Activated naive CD4-positive, alpha-beta T cell (primary cell): ENCODE measurements at places on chromosomes 6 and 20.

GRCh38 chr20:47981222-47981621 lies 195.9 kb upstream of the SULF2 start:
- no peak for DNase-seq

DNA sequence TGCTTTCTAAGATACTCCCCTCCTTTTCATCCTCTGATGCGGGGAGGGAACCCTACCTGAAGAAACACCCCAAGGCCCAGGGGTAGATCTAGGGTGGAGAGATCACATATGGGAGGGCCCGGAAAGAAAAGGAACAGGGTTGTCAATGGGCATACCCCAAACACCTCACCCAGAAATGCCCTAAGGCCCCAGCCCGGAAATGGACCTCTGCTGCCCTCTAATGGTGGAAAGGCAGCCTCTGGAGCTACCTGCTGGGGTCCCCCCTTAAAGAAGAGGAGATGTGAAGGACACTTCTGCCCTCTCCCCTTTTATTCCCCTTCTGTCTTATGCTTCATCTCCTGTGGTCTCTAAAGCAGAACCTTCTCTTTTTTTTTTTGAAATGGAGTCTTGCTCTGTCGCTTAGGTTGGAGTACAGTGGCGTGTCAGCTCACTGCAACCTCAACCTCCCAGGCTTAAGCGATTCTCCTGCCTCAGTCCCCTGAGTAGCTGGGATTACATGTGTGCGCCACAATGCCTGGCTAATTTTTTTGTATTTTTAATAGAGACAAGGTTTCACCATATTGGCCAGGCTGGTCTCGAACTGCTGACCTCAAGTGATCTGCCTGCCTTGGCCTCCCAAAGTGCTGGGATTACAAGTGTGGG lies 458 bp upstream of the ARMC12 start:
- DNase-seq, result peak; percentile 76

DNA sequence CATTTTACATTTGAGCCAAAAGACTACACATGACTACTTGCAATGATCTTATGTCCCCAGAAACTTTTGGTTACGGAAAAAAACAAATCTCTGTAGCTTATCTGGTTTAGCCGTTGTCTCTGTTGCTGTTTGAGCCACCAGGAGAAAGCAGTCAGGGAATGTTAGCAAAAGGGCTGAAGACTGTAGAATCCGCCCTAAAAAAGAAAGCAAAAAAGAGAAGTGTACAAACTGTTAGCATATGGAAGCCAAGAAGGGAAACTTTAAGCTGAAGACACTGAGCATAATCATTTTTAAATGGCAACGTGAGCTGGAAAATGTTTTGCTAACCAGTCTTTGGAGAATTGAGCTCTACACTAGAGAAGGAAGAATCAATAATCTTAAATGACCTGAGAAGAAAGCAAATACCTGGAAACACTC lies 69.9 kb upstream of the MYLIP start:
- no peak for DNase-seq

- DNase-seq, result no peak
These were observed 180.0 kb upstream of the UST start for GRCh38 chr6:148566664-148567350.

DNA sequence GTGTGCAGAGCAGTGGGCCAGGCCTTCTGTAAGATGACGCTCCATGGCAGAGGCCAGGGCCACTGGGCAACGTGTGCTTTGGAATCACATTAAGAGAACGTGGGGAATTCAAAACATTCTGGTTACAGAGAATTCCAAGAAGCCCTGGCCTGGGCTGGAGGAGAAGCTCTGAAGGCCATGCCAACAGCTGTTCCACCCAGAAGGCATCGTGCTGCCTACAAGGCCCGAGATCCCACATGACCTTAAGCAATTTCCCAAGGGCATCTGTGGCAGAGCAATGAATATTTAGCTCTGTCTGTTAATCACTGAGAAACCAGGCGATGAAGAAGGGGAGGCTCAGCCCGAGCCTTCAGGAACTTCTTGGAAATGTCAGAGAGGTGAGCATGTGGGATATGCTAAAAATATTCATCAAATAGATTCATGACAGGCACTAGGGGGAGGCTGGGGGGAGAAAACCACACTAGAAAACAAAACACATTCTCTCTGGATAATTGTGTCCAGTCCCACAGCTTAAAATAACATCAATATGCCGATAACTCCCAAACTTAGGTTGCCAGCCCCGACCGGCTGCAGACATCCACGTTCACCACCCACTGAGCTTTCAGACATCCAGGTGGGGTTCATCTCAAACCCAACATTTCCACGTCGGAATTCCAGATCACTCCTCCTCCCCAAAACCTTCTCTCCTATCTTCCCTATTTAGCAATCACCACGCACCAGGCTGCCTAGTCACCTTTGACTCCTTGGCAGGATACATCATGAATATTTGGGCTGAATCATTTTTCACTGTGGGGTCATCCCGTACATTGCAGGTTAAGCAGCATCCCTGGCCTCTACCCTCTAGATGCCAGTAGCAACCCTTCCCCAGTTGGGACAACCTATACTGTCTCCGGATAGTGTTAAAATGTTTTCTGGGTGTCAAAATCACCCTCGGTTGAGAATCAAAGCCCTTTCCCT lies 6.6 kb downstream of the SULF2 start:
- no peak for DNase-seq

GRCh38 chr6:25835442-25836283 lies 3.8 kb upstream of the SLC17A1 start:
- no peak for DNase-seq

GRCh38 chr20:43843096-43843964 lies 71.3 kb upstream of the TOX2 start:
- DNase-seq, result no peak

DNA sequence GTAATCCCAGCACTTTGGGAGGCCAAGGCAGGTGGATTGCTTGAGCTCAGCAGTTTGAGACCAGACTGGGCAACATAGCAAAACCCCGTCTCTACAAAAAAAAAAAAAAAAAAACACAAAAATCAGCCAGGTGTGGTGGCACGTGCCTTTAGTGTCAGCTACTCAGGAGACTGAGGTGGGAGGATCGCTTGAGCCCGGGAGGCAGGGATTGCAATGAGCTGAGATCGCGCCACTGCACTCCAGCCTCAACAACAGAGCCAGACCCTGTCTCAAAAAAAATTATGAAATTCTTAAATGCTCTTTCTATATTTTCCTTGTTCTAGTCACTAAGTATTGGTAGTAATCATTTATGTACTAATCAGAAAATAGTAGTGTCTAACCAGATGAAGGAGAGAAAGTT lies 30.6 kb downstream of the SYTL3 start:
- no peak for DNase-seq

DNA sequence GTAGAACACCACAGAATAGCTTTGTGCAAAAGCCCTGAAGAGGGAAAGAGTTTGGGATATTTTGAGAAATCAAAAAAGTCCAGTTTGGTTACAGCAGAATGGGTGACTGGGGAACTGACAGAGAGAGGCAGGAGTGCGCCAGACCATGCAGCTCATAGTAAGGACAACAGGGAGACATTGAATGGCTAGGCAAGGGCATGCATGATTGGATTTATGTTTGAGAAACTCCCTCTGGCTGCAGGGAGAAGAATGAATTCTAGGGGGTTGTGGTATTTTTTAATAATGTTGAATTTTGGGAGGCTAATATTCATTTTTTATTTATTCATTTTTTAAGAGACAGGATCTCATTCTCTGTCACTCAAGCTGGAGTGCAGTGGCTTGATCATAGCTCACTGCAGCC lies 49.9 kb downstream of the TGM2 start:
- no peak for DNase-seq

DNA sequence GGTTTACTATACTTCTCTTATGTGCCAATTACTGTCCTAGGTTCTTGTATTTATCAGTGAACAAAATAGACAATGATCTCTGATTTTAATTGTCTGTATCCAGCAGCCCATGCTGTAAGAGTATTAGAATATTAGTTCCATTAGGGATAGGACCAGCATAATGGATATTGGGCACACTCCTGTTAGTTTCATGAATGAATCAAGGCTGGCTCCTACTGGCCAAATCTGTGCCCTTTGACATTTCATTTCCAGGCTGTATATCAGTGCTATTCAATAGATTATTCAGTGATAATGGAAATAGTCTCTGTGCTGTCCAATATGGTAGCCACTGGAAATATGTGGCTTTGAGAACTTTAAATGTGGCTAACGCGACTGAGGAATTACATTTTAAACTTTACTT lies 1007.9 kb upstream of the FLRT3 start:
- no peak for DNase-seq

DNA sequence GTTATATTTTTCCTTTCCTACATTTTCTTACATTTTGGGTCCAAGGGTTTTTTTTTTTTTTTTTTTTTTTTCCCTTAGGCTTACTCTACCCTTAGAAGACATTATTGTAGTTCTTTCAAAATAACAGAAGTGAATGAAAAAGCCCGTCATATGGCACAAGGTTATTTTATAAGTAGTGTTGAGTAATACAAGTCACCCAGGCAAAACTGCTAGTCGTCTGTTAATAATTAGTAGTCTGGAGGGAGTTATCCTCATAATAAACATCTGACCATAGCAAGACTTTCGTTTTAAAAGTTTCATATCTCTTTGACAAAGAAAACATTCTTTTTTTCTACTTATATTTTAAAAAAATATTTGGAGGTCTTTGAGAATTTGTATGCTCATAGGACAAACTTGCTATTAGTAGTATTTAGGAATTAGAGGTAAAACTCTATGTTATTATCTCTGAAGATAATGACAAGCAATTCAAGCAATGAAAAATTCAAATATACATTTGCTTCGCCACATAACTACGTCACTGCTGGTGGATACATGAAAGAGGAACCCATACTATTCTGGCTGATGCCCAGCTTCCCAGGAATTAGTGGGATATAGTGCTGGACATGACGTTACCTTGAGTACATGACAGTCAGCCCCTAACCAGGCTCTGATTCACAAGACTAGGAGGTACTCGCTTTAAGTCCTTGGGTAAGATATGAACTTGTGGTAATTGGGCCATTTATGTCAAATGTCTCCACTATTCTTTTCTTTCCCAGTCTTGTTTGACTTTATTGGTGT lies 532.8 kb downstream of the GRIK2 start:
- no peak for DNase-seq

DNA sequence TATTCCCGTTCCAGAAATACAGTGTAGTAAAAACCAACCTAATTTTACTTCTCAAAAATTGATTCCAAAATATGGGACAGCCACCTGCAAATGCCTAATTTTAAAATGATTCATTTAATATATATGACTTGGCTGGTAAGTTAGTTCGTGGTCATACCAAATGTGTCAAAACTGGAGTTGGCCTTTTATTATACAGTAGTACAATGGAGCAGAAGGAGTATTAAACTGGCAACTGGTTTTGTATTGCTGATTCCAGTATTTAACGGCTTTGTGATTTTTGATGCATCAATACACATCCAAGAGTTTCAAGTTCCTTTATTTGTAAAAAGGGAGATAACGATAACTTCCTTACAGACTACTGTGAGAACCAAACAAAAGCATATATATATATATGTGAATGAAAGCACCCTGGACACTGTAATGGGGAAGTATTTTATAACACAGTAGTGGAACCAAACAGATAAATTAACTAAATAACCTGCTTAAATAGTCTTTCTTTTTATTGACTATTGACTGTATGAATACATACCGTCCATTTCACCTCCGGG lies 24.8 kb downstream of the SAMHD1 start:
- no peak for DNase-seq

- DNase-seq, result no peak
These were observed 393.6 kb downstream of the ESR1 start for GRCh38 chr6:152201120-152201519.

DNA sequence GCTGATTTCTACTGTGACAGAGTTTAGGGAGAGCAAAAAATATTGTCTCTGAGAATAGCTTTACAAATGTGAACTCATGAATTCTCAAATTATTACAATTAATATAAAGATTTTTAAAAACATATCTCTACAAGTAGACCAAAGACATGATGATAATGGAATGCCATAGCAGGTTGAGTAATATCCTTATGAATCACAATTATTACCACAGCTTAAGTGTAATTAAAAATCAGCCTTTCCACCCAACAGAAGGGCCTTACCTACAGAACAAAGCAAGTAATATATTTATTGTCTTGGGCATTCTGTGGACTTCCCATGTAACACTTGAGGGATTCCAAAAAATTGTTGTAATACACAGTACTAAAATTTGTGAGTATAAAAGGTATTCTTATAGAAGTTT lies 1099.6 kb upstream of the GJE1 start:
- no peak for DNase-seq

- DNase-seq, result no peak
These were observed 18.0 kb upstream of the ELOVL2 start for GRCh38 chr6:11062083-11062482.

DNA sequence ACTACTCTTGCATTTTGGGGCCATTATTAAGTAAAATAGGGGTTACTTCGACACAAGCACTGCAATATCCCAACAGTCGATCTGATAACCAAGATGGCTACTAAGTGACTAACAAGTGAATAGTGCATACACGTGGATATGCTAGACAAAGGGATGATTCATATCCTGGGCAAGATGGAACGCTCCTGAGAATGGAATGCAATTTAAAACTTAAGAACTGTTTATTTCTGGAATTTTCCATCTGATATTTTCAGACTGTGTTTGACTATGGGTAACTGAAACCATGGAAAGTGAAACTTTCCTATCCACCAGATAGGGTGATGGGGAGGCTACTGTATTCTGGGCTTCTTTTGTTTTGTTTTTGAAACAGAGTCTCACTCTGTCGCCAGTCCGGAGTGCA lies 66.5 kb downstream of the ILRUN start:
- DNase-seq, result no peak

DNA sequence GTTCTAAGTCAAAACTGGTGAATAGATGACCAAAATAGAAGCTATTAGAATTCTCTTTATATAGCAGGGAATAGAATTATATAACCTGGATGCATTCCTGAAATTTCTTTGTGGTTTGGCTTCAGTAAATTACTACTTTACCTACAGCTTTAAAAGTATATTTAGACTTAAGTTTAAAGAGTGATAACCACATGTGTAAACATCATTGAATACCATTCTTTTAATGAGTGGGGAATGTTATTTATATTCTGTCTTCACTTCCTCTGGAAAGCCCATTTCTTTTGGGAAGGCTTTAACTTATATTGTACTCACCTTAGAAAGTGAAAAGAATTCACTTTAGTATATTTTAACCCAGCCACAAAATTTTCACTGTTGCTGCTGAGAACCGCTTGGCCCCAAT lies 39.1 kb downstream of the PLEKHG1 start:
- no peak for DNase-seq

DNA sequence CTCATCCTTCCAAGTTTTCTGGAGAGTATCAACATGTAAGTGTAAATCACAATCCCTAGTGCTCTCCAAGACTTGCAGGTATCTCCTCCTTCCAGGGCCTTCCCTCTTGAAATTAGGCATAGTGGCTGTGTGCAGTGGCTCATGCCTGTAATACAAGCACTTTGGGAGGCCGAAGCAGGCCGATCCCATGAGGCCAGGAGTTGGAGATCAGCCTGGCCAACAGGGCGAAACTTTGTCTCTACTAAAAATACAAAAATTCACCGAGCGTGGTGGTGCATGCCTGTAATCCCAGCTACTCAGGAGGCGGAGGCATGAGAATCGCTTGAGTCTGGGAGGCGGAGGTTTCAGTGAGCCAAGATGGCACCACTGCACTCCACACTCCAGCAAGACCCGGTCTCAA lies 9.4 kb upstream of the ANGPT4 start:
- no peak for DNase-seq

GRCh38 chr20:60453388-60454246 lies 495.4 kb downstream of the CDH26 start:
- DNase-seq, result no peak
